ENCODE measurements at places on chromosomes 11 and 22.

GRCh38 chr11:125871391-125872137, 15.9 kb upstream of the HYLS1 start:
- no peak for DNase-seq

DNA sequence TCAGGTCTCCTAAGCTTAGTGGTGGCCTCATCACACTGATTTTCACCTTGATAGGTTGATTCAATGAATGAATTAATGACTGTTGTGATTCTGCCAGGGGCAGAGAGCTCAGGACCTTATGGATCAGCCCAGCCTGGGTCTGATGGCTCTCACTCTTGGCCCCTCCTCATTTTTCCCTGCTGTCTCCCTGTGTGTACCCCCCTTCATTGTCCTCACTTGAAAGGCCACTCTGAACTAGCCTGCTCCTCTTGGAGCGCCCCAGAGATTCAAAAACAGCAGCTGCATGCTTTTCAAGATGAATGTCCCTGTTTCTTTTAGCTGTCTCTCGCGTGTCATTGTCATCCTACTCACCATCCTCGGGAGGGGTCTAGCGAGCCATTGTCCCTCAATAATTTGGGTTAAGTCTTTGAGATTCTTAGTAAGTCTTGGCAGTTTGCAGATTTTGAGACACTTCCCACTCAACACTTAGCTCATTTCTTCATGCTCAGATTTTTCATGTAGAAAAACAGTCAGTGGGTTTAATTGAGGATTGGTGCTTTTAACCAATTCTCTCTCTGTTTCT, 42.5 kb upstream of the MICAL2 start:
- no peak for DNase-seq

- no peak for DNase-seq
Observed at GRCh38 chr11:123072332-123072761, 10.4 kb upstream of the HSPA8 start.

DNA sequence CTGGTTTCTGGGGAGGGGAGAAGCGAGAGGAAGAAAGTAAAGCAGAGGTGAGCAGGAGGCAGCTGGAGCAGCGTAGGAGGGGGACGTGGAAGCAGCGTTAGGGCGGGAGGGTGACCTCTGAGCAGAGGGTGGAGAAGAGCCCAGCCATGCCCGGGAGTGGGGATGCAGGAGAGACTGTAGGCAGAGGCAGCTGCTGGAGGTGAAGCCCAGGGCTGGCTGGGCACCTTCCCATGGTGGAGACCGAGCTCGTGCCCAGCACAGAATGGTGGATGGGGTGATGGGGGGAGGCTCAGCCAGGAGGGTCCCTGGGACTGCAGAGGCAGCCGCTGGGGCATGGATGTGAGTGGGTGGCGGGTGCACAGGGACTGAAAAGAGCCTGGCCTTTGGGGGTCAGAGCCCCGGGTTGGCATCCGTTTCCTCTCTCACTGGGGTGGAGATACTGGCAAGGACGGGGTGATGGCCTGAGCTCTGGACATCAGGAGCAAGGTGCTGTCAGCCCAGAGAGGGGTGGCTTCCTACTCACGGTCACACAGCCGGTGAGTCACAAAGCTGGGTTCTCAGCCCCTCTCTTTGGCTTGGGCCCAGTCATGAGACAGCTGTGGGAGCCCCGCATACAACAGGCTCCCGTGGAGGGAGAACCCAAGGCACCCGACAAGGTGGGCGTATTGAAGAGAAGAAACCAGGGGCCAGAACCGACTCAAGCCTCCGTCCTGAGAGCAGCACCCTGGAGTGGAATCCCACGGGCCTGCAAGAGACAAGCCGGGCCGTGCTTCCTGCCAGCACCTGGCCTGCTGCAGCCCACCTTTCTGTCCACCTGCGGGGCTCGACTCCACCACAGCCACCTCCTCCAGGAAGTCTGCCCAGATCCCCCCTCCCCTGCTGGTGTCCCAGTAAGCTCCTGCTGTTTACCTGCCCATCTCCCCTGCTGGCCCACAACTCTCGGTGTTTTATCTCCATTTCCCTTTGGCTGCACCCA, 45.8 kb upstream of the FGF3 start:
- DNase-seq, result no peak

- no peak for DNase-seq
Observed at GRCh38 chr11:125426818-125427528, 69.1 kb downstream of the FEZ1 start.

- no peak for DNase-seq
Observed at GRCh38 chr11:102974552-102975280, 19.2 kb upstream of the MMP13 start.

DNA sequence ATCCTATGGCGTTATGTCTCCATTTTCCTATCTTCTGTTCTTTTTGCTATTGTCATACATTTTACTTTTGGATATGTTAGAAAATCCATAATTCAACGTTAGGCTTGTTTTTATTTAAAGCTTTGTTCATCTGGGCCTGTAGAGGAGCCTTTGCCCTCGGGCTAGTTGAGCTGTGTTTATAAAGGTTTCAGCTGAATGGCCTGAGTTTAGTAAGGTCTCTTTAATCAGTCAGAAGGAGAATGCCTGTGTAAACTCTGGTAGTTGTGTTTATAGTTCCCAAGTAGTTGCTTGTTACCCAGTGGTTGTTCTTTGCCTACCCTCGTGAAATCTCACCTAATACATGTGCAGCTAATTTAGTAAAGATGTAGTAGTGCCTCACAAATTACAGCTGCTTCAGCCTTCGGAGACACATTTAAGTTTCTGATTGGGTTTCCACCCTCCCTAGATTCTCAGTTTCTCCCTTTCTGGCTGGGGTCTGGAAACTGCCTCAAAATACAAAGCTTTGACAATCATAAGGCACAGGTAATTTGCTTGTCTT, 33.1 kb downstream of the MTMR3 start:
- DNase-seq, result no peak

DNA sequence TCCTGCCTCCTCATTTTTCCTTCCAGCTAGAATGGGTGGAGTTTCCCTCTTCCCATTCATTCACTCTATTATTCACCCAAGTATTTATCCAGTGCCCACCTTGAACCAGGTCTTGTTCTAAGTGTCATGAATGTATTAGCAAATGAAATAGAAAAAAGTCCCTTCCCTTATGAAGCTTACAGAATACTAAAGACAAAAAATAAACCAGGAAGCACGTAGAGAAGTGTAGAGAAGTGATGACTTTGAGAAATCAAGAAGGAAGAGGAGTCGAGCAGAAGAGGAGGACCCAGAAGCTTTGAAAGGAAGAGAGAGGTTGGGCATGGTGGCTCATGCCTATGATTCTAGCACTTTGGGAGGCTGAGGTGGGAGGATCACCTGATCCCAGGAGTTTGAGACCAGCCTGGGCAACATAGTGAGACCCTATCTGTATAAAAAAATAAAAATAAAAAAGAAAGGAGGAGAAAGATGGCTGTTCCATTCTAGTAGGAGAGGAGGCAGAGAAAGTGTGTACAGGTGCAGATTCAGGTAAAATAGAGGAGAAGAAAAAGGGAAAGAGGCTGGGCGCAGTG, 17.1 kb upstream of the SYVN1 start:
- DNase-seq, result no peak

DNA sequence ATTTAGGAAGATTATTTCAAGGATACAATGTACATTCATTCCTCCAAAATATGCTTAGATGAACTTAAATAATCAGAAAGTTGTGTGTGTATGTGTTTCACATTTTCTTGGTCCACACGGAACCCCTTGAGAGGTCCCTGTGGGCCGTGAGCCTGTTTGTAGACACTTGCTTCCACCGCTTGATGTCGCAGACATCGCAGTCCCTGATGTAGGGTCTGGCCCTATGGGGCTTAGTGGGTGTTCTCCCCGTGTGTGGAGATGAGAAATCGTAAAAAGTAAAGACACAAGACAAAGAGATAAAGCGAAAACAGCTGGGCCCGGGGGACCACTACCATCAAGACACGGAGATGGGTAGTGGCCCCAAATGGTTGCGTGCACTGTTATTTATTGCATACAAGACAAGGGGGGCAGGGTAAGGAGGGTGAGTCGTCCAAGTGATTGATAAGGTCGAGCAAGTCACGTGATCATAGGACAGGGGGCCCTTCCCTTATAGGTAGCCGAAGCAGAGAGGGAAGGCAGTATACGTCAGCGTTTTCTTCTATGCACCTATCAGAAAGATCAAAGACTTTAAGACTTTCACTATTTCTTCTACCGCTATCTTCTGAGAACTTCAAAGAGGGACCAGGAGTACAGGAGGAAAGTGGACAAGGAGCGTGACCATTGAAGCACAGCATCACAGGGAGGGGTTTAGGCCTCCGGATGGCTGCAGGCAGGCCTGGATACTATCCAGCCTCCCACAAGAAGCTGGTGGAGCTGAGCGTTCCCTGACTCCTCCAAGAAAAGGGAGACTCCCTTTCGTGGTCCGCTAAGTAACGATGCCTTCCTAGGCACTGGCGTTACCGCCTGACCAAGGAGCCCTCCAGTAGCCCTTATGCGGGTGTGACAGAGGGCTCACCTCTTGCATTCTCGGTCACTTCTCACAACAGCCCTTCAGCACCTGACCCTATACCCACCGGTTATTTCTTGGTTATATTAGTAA, 1.2 kb upstream of the APOBEC3C start:
- no peak for DNase-seq

DNA sequence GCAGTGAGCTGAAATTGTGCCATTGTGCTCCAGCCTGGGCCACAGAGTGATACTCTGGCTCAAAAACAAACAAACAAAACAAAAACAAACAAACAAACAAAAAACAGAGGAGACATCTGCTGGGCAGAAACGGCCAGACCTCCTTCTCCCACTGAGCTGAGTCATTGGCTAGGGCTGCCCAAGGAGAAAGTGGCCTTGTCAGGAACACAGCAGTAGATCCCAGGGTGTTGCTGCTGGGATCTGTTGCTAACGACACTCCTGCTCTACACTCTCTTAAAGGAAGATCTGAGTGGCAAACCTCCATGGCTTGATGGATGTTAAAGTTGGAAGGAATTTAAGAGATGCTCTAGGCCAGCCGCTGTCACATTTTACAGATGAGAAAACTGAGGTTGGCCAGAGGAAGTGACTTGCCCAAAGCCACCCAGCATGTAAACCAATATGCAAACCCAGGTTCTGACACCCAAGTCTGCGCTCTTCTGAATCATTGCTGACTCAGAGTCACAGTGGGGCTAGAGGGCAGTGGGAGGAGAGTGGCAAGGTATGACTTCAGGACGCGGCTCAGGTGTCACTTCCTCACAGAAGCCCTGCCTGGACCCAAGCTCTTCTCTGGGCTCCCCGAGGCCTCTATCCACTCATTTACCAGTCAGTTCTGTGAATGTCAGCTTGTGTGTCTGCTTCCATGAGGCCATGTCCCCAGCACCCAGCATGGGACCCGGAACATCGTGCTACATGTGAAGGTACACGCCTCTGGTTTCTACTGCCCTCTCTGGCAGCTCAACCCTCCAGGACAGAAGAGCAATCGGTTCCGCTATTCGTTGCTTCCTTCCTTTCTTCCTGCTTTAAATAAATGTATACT, 11.3 kb upstream of the GDPD5 start:
- no peak for DNase-seq

Measured in effector CD4-positive, alpha-beta T cell (primary cell).